NCI-H774 (cell line): ENCODE measurements at places on chromosomes 6 and 20.

- DNase-seq = no peak
Measured at GRCh38 chr6:162962093-162962492, 234.3 kb downstream of the PACRG start.

DNA sequence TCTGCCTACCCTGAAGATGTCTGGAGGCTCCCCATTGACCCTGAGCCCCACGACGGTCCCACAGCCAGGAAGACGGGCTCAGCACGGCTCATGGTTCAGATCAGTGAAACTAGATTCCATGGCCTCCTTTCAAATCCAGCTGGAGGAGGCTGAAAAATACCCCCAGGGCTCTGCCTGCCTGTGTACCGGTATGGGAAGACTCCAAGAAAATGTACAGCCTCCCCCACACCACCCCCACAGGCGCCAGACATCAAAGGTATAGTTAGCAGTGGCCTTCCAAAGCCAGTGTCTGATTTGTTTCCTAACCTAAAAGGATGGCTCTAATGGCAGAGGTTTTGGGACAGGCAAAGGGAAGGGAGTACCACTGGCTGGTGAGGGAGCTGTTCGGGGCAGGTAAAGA is 86.2 kb upstream of the SNAP25 start:
- no peak for DNase-seq

DNA sequence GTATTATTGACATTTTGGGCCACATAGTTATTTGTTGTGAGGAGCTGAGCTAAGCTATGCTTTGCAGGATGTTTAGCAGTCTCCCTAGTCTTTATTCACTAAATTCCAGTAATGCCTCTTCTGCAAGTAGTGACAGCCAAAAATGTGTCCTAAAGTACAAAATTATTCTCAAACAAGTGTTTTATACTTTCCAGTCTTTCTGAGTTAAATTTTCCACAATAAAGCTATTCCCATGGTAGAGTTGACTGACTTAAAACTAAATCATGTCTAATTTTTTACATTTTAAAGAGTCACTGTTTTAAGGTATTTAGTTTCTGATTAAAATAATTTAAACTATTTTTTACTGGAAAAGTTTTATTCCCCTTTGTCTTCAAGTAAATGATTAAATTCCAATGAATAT is 717.8 kb upstream of the HS3ST5 start:
- DNase-seq = no peak

GRCh38 chr20:15576411-15576810 is 996.8 kb downstream of the KIF16B start:
- no peak for DNase-seq

GRCh38 chr20:49216991-49217578 is 2.1 kb upstream of the DDX27 start:
- peak; percentile 79 for DNase-seq

GRCh38 chr20:48818481-48818987 is 9.3 kb downstream of the PREX1 start:
- DNase-seq = no peak

- no peak for DNase-seq
Measured at GRCh38 chr6:166830185-166830890, 126.0 kb downstream of the RNASET2 start.

GRCh38 chr20:8860011-8860495 is 208.8 kb upstream of the PLCB4 start:
- no peak for DNase-seq

DNA sequence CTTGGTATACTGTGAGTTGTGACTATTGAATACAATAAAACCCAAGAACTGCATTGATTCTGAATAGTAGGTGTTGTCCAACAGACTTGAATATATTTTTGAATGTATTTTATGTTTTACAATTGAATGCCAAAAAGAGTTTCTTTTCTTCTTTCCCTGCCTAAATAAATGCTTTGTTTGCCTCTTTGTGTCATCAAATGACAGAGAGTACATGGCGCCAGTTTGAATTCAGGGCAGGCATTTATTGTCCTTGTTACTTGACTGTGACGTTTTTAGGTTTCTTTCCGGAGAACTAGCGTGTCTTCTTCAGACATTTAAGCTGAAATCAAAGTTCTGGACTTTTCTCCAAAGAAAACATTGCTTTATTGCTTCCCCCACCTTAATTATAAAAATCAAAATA is 16.6 kb downstream of the KIF3B start:
- DNase-seq = no peak
